ENCODE measurements at places on chromosomes 16 and 17.
A peak's percentile ranks its signal among the peaks of the same experiment; 100 is the strongest.

DNA sequence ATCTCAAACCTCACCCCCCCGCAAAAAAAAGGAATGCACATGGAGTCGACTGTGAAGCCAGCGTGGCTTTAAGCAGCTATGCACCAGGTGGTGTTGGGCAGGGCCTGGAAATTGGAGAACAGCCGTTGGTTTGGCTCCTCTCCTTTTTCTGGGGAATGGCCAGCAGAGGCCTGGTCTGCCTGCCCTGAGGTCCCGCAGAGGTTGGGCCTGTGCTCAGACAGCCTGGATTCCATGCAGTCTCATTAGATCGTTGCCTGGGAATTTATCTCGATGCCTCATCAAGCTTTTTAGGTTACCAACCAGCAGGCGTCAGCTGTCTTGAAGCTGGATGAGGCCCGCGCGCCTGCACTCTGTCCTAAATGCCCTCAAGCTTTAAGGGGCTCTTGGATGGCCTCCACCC, 9.8 kb downstream of the SLC12A3 start:
- no peak for ATAC-seq

GRCh38 chr17:59804901-59805465, 87.8 kb downstream of the TUBD1 start:
- no peak for ATAC-seq

DNA sequence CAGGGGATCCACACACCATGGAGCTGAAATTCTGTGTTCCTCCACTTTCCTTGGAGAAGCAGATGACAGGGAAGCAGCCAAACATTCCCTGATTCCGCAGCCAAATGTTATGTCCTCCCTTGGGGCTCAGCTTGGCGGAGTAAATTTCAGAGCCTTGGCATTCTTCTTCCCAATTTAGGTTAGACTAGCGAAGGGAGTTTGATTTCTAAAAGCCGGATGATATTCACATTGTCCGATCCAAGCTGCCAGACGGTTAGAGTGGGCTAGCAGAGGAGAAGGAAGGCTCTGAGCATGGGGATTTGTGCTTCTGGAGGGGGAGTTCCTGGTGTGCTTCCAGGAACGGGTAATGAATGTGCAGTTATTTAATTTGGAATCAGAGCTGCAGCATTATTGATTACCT, 380.4 kb upstream of the EEF2KMT start:
- no peak for ATAC-seq

- ATAC-seq = no peak
Measured at GRCh38 chr16:67112591-67113399, 3.1 kb downstream of the PHAF1 start.

GRCh38 chr16:79788949-79789348, 188.4 kb upstream of the MAF start:
- ATAC-seq = no peak

DNA sequence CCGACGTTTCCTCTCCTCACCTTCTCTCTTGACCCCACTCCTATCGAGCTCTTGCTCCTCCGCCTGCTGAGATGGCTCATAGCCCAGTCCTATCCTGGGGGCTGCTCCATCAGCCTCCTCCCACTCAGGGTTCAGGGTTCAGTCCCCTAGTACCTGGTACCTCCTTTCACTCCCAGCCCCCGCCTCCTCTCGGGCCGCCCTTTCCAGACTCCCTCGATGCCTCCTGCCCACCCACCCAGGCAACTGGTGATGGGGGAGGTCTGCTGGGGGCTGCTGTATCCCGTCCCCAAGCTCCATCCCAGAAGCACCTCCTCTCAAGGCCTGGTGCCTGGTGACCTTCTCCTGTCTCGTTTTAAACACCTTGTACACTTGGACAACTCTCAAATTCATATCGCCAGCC, 93.9 kb downstream of the AMFR start:
- no peak for ATAC-seq

DNA sequence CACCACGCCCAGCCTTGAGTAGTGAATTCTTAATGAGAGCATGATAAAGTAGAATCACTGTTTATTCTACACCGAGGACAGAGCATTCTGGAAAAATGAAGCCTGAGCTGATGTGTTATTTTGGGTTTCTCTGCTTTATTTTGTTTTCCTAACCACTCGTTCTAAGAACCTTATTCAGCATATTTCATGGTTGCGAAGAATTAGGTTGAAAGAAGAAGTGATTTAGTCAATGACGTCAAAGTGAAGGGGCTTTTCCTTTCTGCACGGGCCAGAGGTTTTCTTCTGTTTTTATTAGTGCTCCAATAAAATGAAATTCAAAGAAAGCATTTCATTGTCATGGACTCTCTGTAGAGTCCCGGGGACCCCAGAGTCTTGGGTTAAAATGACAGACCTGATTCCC, 178.5 kb downstream of the MAF start:
- no peak for ATAC-seq

GRCh38 chr16:14056970-14057369, 14.1 kb upstream of the MRTFB start:
- ATAC-seq = no peak

GRCh38 chr17:10025976-10026901, 121.2 kb upstream of the RCVRN start:
- no peak for ATAC-seq

DNA sequence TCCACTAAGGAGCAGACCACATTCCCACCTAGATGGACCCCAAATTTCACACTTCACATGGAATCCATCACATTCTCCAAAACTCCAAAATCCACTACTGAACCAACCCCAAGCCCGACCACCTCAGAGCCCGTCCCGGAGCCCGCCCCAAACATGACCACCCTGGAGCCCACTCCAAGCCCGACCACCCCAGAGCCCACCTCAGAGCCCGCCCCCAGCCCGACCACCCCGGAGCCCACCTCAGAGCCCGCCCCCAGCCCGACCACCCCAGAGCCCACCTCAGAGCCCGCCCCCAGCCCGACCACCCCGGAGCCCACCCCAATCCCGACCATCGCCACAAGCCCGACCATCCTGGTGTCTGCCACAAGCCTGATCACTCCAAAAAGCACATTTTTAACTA, 1.6 kb downstream of the GP1BA start:
- ATAC-seq = no peak

DNA sequence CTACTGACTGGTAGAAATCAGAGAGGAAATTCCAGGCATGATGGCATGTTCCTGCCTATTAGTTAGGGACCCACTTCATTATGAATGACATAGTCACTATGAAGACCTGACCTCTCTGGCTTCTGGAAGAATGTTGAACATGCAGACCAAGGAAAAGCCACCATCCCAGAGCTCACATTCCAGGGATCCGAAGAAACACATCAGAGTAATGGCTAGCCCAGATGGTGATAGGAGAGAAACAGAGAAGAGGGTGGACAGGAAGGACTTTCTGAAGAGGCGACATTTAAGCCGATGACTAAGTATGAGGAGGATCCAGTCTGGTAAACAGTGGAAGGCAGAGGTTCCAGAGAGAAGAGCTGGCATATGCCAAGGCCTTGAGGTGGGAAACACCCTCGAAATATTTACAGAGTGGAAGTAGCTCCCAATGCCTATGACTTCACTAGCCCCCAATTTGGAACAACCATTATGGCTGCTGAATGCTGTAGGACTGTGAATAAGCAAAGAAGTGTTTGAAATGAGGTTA, 216.2 kb downstream of the RBFOX1 start:
- no peak for ATAC-seq

GRCh38 chr16:66069587-66069986, 296.9 kb upstream of the CDH5 start:
- ATAC-seq = no peak

GRCh38 chr16:13168091-13168572, 266.7 kb downstream of the SHISA9 start:
- no peak for ATAC-seq

GRCh38 chr16:50450957-50451356, 82.2 kb upstream of the BRD7 start:
- ATAC-seq = no peak

DNA sequence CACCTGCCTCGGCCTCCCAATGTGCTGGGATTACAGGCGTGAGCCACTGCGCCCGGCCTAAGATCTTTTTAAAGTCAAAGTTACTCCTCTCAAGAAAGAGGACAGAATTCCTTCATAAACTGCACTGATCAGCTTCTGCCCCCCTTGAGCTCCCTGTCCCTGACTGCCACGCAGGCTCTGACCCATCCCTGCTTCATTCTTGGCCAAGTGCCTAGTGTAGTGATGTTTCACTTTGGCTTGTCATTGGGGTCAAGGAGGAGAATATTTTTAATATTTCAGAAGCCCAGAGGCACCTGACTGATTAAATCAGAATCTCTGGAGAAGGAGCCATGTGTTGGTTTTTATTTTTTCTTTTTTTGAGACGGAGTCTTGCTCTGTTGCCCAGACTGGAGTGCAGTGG, 9.1 kb downstream of the MRM1 start:
- ATAC-seq = no peak

GRCh38 chr16:81251871-81252270, 13.4 kb downstream of the BCO1 start:
- no peak for ATAC-seq

- no peak for ATAC-seq
Measured at GRCh38 chr16:31367853-31368252, 12.9 kb downstream of the ITGAX start.

GRCh38 chr16:52529226-52529625, 17.7 kb downstream of the TOX3 start:
- no peak for ATAC-seq

- ATAC-seq = no peak
Measured at GRCh38 chr17:81000631-81001357, 9.2 kb downstream of the CHMP6 start.

DNA sequence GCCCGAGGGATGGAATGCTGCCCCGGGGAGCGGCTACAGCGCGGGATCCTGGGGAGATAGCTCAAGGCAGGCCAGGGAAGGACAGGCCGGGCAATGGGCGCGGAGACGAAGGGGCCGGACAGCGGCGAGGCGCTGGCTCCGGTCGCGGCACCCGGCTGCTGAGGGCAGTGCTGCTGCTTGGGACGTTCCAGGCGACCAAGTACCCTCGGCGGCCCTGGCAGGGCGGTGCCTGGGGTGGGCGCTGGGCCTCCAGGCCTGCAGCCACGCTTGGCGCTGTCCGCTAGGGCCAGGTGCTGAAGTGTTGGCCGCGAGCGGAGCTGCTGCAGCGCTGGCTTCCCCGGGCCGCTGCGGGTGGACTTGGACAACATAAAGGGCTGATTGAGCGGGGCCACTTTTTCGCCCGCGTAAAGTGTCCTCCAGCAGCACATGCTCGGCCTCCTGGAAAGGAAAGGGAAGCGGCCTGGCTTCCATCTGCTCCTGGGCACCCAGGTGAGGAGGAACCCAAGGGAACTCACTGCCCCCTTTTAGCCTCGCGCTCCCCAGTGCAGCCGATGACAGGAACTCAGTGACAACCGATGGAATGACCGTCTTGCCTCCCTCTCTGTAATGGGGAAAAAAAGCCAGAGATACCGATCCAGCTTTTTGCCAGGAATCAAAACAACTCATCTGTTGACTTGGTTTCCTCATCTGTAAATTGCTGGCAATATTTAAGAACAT, 23.7 kb downstream of the CLEC3A start:
- peak; percentile 23 for ATAC-seq

GRCh38 chr16:53084746-53085334, 30.0 kb downstream of the CHD9 start:
- no peak for ATAC-seq

DNA sequence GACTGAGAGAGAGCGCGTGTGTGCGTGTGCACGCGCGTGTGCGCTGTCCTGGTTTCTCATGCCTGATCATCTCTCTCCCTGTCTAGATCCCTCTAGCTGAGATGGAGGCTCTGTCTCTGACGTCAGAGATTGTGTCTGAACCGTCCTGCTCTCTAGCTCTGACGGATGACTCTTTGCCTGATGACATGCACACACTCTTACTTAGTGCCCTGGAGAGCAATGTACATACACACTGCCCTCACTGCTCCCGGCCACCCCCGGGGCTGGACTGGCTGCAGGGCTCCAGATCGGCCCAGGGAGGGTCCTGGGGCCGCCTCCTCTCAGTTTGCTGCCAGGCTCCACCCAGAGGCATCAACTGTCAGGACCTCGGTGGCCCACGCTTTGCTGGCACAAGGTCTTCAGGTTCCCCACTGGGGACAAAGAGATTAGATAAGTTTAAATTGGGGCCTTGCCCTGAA, 13.1 kb upstream of the ABCC3 start:
- ATAC-seq = no peak

GRCh38 chr17:80619535-80620235, 75.0 kb downstream of the RPTOR start:
- ATAC-seq = no peak

DNA sequence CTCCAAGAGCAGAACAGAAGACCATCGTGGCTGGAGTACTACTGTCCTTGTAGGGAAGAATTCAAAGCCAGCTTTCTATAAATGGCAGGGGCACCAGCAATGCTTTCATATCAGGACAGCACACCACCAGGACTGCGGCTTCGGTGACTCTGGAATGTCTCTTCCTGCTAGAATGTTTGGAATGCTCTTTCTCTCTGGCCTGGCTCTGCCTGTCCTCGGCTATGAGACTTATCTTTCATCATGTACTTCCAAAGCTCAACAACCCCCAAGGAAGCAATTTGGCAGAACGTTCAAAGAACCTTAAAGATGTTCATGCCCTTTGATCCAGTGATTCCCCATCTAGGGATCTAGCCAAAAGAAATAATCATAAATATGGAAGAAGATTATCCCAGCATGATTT, 52.7 kb upstream of the NOG start:
- ATAC-seq = no peak

- peak; percentile 8 for ATAC-seq
Measured at GRCh38 chr17:78355045-78355641, 4.7 kb downstream of the SOCS3 start.

DNA sequence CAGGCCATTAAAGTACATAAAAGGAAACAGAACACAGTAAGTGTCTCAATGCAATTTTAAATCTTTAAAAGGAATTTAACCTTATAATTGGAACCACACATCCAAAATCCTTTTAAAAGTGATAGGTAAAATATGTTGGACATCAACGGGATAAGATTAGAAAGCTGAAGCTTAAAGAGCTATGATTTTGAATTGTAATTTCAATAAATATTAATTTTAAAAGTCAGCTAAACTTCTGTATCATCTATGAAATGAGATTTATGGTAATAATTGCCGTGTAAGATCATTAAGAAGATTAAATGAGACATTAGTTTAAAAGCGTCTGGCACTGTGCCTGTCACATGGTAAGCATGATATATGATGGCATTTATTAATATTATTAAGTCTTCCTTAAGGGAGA, 31.3 kb downstream of the CCDC42 start:
- ATAC-seq = no peak

- ATAC-seq = no peak
Measured at GRCh38 chr17:61058066-61058465, 341.6 kb upstream of the TBX2 start.

DNA sequence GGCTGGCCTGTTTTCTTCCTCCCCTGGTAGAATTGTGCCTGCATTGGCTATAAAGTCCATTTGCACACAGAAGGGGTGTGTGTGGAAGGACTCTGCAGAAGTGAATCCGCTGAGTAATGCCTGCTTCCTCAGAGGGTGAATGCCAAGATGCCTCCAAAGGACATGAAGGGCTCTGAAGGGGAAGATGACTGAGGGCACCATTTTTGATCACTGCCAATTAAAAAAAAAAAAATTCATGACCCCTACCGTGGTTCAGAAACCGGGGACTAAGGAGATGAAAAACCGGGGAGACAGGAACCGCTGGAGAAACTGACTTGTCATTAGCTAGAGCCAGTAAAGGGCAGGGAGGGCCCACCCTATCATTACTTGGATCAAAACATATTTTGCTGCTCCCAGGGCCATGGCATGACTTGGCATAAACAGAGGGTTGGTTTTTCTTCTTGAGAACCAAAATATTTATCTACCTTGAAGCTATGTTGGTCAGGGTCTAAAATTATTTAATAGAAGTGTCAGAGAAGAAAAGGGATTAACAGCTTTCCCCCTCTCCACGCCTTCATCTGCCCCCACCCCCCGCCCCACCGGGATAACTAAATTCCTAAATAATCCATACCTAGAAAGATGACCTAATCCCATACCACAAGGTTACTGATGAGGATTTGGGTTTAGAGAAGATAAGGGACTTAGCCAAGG, 3.6 kb upstream of the USP7 start:
- no peak for ATAC-seq

Measured in activated T-helper 17 cell treated with anti-CD3 and anti-CD28 coated beads, Interleukin-2, amount 50 U/mL, for 72 hours (primary cell).